ENCODE measurements at places on chromosomes 7 and 10. TPM values are rescaled to one million over a fixed set of nuclear protein-coding genes. Genes with fewer than 3 reads are reported as not detected.

Gene ELMO1
- 33.9 TPM for total RNA-seq

DNA sequence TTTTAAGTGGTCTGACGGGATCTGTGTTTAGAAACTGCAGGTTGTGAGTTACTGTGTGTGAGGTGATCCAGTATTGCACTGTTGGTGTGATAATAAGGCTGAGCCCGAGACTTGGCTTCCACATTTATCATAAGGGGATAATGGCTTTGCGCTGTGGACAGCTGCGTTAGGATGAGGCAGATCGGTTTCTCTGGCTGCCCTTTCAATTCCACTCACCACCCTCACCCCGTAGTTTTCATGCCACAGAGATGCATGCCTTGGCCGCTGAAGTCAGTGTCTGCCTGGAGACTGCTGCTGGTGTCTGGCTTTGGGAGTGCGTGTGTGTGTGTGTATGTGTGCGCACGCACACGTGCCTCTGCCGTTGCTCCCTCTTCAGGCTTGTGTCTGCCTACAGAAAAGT, 273.0 kb downstream of the CCDC3 start:
- no peak for DNase-seq
- H3K27ac ChIP-seq = peak overlapping the region; percentile 82
- H3K4me3 ChIP-seq = peak overlapping the region; percentile 25

DNA sequence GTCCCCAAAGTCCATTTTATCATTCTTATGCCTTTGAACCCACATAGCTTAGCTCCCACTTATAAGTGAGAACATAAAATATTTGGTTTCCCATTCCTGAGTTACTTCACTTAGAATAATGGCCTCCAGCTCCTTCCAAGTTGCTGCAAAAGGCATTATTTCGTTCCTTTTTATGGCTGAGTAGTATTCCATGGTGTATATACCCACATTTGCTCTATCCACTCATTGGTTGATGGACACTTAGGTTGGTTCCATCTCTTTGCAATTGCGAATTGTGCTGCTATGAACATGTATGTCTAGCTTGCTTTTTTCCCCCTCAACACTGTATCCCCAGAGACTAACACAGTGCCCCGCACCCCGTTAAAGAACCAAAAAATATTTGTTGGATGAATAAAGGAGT, 670 bp upstream of the CAPZA2 start:
- H3K36me3 ChIP-seq = no peaks in the 10 kb centered on the region
- H3K27ac ChIP-seq = peak overlapping the region; percentile 99
- no peak for DNase-seq
- no peaks in the 10 kb centered on the region for H3K27me3 ChIP-seq
- H3K4me3 ChIP-seq = no peak overlapping the region

GRCh38 chr10:59099481-59099880, 77.0 kb upstream of the PHYHIPL start:
- no peaks in the 10 kb centered on the region for H3K27me3 ChIP-seq
- H3K4me3 ChIP-seq = no peak overlapping the region
- peaks cover 14% of the 10 kb centered on the region for H3K4me1 ChIP-seq
- peak; percentile 66 for DNase-seq

DNA sequence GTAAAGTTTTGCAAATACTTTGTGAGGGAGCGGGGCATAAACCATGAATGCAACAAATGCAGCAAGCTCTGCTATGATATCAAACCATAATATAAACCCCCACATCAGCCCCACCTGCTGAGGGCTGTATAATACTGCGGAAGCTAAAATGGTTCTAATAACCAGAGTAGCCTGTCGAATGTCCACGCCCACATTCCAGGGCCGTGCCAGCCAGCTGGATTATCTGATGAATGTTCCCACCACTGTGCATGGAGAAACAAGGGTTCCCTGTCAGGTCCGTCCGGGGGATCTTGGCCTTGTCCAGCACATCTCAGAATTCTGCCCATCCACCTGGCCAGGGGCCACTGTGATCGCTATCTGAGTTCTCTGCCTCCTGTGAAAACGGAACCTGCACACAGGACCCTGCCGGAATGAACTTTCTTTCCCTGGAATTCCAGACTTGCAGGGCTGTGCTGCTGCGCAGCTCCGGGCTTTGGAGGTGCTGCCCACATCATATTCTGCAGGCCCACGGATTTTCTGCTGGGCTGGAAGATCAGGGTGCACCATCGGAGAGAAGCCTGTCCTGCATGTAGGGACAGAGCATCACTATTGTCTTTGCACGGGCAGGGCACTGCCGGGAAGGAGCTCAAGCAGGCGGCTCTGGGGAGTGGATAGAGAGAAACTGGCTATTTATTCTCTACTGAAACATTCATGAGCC, 77.0 kb upstream of the GNA12 start:
- no peak overlapping the region for H3K27ac ChIP-seq
- H3K27me3 ChIP-seq = no peaks in the 10 kb centered on the region
- no peaks in the 10 kb centered on the region for H3K4me1 ChIP-seq
- no peaks in the 10 kb centered on the region for H3K36me3 ChIP-seq
- DNase-seq = no peak
- H3K4me3 ChIP-seq = no peak overlapping the region

DNA sequence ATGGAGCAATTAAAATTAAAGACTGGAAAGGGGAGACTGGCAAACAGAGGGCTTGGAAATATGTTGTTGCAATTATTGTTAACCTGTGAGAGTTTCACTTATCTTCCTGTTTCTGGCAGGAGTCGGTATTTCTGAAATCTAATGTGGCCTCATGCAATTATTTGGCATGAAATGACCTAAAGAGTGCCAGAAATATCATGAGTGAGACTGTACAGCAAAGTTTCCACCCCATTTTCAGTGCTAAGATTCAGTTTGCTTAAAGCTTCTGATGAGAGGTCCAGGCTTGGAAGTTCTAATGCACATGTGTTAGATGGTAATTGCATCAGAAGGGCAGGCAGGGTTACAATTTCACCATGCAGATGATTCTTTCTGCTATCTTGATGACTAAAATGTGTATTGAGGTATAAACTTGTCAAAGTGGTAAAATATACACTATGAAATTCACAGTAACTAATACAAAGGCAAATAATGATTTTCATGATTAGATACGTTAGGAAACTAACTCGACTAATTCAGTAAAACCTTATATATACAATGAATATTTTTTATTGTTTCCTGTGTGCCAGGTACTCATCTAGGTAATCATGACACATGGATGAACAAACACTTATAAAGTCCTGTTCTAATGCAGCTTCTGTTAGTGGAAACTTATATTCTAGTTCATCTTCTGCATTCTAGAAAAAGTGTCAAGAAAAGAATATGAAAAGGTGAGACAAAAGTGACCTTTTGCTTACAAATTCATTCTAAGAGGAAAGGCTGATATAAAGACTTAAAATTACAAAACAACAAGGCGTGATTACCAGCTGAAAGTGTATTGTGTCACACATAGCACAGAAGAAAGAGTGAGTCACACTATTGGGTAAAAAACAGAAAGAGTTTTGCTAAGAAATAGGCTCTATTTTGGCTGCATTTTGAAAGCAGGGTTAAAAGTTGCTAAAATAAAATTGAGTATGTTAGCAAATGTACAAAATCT, 533.4 kb upstream of the SEMA3D start:
- no peak overlapping the region for H3K27ac ChIP-seq
- no peaks in the 10 kb centered on the region for H3K27me3 ChIP-seq
- no peak for DNase-seq
- no peaks in the 10 kb centered on the region for H3K36me3 ChIP-seq

Measured in sigmoid colon (tissue), 7 donors.